ENCODE measurements at places on chromosomes 3 and 15.
A peak's percentile ranks its signal among the peaks of the same experiment; 100 is the strongest.

- no peak for DNase-seq
Observed at GRCh38 chr3:52402101-52402521, 42.8 kb downstream of the SEMA3G start.

- no peak for DNase-seq
Observed at GRCh38 chr3:27542476-27542875, 58.3 kb upstream of the SLC4A7 start.

- DNase-seq = peak; percentile 21
Observed at GRCh38 chr15:71743861-71744382, 66.4 kb upstream of the NR2E3 start.

- DNase-seq = no peak
Observed at GRCh38 chr3:15819576-15819975, 21.8 kb upstream of the ANKRD28 start.

GRCh38 chr15:100001405-100001804 is 268.2 kb upstream of the LYSMD4 start:
- no peak for DNase-seq

GRCh38 chr3:122691195-122691594 is 10.6 kb downstream of the PARP14 start:
- no peak for DNase-seq

DNA sequence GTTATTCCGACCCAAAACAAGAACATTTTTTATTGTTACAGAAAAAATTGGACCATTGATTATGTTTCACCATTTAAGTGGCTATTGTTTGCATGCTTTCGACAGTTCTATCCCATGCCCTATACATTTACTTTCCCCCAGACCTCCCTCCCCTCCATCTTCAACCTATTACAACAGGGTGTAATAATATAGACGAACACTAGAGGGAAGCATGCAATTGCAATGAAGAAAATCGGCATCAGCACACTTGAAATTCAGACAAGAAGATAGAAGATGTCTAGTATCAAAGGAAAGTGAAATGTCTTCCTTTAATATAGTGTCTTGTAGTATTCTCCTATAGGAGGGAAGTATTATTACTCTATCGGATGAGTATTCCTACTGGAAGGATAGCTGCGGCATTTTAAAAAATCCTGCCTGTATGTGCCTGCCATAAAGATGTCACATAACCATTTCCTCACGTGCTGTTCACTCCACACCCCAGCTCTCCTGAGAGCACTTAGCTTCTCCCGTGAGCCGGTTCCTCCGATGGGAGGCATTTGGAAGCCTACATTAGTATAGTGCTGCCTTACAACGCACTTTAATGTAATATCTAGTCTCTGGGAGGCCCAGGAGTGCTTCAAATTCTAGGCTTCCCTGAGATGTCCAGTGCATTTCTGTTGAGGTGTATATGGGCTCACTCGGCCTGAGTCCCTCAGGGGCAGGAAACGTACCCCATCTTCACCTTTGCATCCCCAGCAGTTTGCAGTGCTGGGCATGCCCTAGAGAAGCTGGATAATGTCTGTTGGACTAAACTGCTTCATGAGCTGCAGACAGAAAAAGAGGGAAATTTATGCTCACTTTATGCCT is 17.8 kb upstream of the ERICH6 start:
- no peak for DNase-seq

DNA sequence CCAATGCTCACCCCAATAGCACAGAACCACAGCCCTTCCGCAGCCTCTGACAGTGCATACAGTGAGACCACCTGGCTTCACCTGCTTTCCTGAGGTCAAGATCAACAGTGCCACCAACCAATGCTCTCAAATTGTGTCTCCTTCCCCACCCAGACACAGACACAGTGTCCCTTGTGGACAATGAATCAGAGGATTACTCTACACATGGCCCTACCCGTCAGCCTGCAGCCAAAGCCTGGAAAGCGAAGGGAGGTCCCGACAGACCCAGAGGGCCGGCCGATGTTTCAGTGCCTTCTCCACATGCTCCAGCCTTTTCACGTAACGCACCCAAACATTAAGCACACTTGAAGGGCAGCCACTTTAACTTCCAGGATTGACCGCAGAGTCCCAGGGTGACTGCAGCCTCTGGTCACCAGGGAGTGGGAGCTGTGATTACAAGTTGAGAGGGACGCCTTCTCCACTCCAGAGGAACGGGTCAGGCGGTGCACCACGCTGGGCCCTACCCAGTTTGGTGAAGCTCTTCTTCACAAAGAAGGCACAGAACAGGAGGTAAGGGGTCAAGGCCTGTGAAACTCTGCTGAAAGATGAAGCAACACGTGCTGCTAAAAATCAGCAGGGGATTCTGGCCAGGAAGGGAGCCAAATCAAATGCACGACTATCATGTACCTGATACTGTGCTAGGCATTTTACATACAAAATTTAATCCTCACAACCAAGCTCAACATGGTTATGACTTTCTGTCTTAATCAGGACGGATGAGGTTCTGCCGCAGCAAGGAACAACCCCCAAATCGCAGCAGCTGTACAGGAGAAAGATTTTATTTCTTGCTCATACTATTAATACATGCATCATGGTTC is 17.2 kb downstream of the KLHL25 start:
- no peak for DNase-seq

DNA sequence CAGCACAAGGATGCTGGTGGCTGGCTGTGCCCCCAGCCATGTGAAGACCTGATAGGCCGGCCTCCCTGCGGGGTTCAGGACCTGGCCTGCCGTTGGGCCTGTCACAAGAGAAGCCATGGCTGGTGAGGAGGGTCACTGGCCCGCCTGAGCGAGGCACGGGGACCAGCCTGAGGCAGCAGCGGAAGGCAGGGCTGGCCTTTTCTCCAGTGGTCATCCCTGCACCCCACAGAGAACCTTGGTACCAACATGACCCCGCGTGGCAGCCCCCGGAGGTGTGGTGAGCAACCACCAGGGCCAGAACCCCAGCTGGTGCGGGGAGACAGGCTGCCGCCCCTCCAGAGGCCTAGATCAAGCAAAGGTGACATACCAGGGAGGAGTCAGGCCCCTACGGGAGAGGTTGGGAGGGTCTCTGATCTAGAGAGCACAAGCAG is 134.1 kb upstream of the MEF2A start:
- DNase-seq = no peak

- no peak for DNase-seq
Observed at GRCh38 chr15:52117549-52117948, 5.0 kb upstream of the BCL2L10 start.

DNA sequence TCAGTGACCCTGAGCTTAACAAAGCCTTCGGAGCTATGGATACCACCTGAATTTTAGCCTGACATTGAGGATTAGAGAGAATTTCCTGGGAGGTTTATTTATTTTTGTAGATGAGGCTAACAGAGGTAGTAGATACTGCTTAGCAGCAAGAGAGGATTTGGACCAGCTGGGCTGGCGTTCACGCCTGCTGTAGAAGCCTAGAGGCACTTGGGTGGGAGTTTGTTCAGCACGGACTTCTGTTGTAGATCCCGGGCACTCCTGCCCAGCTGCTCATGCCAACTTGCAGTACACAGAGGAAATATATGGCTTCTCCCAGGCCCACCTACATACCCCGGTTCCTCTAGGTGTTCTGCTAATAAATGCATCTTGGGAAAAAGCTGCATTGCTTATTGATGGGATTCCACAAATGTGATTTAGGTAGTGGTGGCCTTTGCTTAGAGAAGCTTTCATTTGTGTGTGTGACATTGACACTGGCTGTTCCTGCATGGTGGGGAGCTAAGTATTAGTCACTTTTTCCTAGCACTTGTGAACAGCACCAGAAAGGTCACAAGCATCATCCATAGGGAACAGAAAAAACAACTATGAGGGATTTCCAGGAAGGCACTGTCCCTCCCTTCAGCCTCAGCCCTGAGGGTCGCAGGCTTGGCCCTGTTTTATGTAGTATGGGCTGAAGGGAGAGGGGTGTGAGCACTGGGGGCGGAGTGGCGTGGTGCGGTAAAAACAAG is 324.8 kb upstream of the LRRFIP2 start:
- no peak for DNase-seq

DNA sequence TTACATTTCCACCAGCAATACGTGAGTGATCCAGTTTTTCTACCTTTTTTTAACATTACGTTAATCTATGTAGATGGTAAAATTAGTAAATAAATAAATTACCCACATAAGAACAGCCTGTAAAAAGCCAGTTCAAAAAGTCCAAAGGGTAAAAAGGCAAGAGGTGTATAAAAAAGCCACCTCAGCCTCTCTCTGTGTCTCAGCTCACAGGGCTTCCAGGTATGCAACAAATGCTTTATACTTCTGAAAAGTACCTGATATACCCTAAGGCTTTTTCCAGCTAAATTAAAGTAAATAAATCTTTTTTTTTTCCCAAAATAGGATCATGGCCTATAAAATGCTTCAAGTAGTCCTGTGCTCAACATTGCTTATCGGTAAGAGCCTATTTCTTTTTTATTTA is at the start of gene C3orf85:
Gene C3orf85 (plus strand): TSS at position 197 of the 400 bp plus-strand sequence. CDS start 129 bp downstream, at position 326.
- DNase-seq = no peak

DNA sequence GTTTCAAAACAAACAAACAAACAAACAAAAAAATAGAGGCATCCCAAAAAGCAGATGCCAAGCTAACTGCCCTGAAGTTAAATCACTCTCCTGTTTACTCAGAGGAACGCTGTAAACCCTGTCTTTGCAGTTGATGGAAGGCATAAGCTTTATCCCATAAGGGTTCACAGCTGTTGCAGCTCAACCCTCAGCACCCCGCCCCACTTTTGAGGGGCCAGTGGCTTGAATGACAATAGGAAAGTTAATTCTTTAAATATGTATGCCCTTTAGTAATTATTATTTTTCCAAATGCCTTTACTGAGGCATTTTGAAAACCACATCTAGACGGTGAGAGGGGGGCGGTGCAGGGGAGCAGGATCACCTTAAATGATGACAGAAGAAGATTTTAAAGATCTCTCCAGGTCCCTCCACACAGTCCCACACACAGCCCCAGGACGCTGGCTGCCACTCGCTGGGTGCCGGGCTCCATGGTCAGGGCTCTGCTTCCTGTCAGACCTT is 272.1 kb downstream of the FAM43A start:
- DNase-seq = no peak

DNA sequence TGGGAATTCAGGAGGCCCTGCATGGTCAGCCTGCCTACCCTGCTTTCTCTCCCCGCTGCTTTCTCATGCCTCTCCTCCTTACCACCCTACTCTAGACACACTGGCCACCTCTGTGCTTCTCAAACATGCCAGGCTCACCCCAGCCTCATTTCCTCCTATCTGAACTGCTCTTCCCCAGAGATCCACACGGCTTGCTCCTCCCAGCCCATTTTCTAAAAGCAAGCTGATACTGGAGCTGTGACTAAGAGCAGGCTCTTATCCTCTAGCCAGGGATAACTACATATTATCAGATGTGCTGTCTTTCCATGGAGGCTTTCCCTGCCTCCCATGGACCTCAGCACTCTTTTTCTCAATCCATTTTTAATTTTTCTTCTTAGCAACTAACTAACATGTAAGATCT is 85.9 kb downstream of the BOC start:
- DNase-seq = no peak

- no peak for DNase-seq
Observed at GRCh38 chr15:70382009-70382749, 284.5 kb upstream of the TLE3 start.

- DNase-seq = no peak
Observed at GRCh38 chr15:76575274-76575673, 238.7 kb downstream of the ISL2 start.

GRCh38 chr3:16837602-16838001 is 47.2 kb upstream of the PLCL2 start:
- DNase-seq = no peak

DNA sequence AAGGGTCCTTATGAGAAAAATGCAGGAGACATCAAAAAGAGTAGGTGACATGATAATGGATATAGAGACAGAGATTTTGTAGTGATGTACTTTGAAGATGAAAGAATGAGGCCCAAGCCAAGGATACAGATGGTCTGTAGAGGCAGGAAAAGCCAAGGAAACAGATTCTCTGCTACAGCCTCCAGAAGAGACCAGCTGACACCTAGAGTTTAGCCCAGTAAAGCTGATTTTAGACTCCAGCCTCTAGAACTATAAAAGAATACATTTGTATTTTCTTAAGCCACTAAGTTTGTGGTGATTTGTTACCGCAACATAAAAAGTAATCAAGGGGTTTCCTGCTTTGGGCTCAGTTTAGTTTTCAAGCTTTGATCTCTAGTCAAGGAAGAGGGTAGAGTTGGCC is 64.8 kb downstream of the STRIT1 start:
- no peak for DNase-seq

DNA sequence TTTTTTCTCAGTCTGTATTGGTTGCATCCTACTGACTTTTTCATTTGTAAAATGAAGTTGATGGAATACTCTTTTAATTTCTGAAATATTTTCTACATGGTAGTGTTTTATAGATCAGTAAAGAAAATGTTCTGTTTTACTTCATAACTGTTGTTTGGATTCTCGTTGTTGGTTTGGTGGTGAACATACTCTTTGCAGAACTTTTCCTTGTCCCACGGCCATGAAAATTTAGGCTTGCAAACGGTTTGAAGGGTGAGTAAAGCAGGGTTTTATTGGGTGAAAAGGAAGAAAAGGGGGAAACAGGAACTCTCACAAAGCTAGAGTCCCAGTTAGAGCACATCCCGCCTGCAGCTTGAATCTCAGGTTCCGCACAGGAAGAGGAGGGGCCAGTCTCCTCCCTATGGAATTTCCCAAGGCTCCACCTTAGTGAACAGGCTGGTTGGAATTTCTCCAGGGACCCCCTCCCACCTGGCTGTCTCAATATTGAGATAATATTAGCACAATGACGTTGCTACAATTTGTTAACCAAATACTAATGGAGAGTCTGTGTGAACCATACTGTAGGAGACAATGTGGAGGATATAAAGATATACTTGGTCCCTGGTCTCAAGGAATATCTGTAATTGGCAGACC is 5.6 kb downstream of the PDCD6IP start:
- no peak for DNase-seq

GRCh38 chr3:43171748-43172147 is 65.9 kb upstream of the POMGNT2 start:
- no peak for DNase-seq

DNA sequence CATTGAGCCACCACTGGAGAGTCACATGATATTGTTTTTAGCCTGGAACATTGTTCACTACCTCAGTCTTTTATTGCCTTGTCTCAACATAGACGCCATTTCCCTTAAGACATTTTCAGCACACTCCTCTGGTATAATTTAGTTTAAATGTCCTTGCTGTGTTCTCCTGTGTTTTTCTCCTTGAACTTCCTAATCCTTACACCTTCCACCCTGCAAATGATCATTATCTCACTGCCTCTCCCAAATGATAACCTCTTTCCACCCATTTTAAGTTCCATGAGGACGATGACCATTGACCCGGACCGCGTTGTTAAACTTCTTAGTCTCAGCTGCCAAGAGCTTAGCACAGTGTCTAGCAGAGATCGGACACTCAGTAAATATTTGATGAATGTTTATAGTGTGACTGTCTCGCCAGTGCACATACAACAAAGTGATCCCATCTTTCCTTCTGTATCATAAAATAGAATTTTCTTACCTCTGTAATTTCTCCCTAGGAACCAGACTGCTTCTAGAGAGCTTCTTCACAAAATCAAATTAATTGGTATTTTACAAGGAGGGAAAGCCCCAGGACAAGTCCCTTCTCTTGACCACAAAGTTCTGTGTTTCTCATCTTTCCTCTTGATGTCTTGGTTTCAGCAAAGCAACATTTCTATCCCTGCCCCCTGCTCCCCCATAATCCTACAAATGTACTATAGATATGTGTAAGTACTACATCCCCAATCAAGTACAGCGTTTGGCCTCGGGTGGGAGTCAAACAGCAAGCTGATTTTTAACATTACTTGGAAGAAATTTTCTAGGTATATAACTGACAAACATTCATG is 429.6 kb downstream of the LPP start:
- no peak for DNase-seq

- DNase-seq = no peak
Observed at GRCh38 chr3:25084016-25084415, 344.0 kb upstream of the RARB start.

- no peak for DNase-seq
Observed at GRCh38 chr3:122186372-122186771, 2.9 kb downstream of the CASR start.
